Psoas muscle (tissue), 8 donors: ENCODE measurements at places on chromosomes 5 and 9. TPM values are rescaled to one million over a fixed set of nuclear protein-coding genes. Genes with fewer than 3 reads are reported as not detected.
A peak's percentile ranks its signal among the peaks of the same experiment; 100 is the strongest.

The HTR1A gene
- polyA plus RNA-seq, result not detected

The LCN9 gene
- not detected for polyA plus RNA-seq

The LCN6 gene
- polyA plus RNA-seq, result 10.7 TPM

The BARHL1 gene
- polyA plus RNA-seq, result not detected

The SLC9A3 gene
- 1.7 TPM for polyA plus RNA-seq

The C5orf58 gene
- polyA plus RNA-seq, result not detected

The TMEM38B gene
- 57.3 TPM for polyA plus RNA-seq

- no peak for DNase-seq
These were observed 33.6 kb downstream of the SEC61B start for GRCh38 chr9:99255651-99256050.

DNA sequence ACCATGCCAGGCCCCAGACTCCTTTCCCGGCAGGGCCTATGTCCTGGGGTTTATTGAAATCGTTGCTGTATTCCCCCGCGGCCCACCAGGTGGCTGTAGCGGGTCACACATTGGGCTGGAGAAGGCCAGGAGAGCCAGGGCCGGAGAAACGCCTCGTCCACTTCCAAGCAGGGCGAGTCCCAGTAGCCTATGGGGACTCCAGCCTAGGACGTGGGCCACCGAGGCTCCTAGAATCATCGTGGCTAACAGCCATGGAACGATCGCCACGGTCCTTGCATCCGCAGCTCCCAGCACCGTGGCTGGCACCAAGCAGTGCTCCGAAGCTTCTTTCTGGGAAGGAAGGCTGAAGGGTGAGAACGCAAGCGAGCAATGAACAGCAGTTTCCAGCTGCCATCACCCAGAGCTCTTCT, 87.7 kb downstream of the ENTREP1 start:
- DNase-seq, result peak; percentile 68

DNA sequence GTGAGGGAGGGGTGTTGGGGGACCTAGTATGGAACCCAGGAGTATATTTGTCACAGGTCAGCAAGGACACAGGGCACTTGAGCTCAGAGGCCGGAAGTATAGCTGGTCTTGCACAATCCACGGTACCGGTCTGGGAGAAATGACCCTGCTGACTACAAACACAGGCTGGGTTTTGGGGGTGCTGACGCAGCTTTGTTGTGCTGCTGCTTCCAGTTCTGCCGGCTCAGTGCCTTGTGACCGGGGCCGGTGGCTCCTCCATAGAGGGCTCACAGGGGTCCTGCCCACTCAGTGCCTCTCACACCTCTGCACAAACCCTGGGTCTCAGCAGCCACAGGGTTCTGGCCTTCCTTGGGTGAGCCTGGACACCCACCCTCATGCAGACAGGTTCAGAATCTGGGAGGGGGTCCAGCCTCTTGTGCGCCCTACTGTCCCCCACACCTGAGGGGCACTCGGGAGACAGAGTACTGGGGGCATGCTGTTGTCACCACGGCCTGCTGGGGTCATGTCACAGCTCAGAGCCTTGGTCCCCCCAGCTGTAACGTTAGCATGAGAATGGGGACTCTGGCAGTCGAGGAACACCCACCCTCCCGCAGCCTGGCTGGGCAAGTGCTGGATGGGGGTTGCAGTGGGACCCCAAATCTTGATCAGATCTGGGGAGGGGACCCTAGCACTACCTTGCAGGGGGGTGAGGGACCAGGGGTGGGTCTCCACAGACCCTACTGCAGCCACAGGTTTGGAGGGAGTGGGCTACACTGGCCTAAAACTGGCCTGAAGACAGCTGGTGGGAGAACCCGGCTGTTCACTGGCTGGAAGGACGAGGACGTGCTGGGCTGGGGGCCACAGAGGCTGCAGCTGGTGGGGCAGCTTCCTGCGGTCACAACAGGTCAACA, 17.7 kb downstream of the NINJ1 start:
- peak; percentile 88 for DNase-seq

- peak; percentile 71 for DNase-seq
These were observed 93.4 kb downstream of the SIL1 start for GRCh38 chr5:139104577-139105276.

- DNase-seq, result no peak
These were observed 302.6 kb downstream of the ARHGEF28 start for GRCh38 chr5:73928476-73929070.

DNA sequence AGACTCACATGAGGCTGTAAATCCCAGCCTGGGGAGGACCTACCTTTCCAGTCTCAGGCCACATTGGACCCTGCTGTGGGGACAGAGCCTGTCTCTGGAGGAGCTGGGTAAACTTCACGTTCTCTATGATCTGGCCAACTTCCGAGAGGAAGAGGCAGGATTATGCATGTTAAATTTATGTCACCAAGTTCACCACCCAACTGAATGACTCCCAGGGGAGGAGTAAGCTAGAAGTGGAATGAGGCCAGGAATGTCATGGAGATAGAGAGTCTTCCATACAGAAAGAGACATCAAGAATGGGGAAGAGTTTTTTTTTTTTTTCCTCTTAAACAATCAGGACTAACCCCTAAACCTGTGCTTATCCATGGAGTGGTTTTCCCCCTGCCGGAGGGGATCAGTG, 90.3 kb upstream of the PALM2AKAP2 start:
- DNase-seq, result no peak

GRCh38 chr5:170920196-170920595, 58.4 kb downstream of the RANBP17 start:
- no peak for DNase-seq

- DNase-seq, result no peak
These were observed 225.5 kb downstream of the NDUFS4 start for GRCh38 chr5:53785924-53786323.

DNA sequence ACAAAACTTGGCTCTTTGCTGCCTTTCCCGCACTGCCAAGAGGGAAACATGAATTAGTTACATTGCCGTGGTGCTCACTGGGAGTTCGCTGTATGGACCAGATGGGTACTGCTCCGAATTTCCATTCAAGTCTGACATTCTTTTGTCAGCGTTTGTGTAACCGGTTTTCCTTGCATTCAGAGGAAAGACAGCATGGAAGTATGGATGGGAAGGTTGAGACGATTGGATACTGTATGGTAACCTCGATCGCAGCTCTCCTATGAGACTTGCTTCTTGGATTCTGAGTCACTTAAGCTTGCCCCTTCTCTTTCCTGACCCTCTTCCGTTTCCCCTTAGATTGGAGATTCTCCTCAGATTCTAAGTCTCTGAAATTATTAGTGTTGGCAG, 625 bp upstream of the UBLCP1 start:
- DNase-seq, result no peak

- DNase-seq, result no peak
These were observed 13.6 kb upstream of the PHF19 start for GRCh38 chr9:120890320-120891244.

DNA sequence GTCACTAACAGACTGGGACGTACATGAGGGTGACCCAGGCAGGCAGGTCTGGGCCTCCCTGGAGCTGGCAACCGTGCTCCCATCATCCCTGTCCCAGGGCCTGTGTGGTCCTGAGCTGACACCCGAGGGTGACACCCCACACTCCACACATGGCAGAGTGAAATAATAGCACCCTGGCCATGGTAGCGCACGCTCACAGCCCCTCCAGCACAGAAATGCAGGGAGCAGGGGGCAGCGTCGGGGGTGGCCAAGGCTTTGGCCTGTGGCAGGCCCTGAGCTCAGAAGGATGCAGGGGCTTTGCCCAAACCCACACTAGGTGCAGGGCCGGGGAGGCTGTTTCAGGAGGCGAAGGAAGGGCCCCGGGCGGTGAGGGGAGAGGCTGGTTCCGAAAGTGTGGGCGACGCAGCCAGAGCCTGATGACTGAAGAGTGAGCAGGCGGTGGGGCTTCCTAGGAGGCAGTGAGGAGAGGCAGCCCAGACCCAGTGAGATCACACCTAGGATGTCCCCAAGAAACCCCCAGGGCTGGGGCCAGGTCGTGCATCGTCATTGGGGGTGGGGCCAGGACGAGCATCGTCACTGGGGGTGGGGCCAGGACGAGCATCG, 12.9 kb downstream of the OR2V2 start:
- peak; percentile 81 for DNase-seq

- DNase-seq, result no peak
These were observed 36.3 kb downstream of the MEGF9 start for GRCh38 chr9:120677965-120678364.

- no peak for DNase-seq
These were observed 18.8 kb downstream of the DDX46 start for GRCh38 chr5:134777366-134777765.

DNA sequence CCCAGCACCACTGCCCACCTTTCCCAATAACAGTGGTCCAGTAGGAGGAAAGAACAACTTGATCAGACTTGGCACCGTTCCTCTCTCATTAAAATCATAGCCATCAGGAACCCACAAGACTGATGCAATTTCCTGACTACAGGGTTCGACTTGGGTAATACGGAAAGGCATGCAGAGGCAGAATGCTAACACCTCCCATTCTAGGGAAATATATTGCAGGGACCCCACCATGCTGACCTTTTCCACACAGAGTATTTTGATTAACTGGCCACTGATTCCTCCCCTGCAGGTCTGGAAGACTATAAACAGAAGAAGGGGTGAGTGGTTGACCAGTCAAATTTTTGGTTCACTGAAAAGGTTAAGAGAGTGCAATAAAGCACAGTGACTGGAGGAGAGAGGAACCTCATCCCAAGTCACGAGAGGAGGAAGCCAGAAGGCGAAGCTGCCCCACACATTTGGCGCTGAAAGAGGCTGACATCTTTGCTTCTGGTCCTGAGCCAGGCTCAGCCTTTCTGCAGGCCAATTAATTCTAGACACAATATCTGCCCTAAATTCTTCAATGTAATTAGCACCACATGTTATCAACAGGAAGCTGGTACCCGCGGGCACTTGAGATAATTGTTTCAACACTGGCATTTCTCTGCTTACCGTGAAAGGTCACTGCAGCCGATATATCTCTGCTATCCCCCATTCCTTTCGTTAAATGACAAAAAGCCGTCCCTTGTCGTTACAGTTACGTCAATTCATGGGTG, 64.7 kb upstream of the SPOCK1 start:
- DNase-seq, result no peak

- no peak for DNase-seq
These were observed 202.1 kb downstream of the FBXL7 start for GRCh38 chr5:15702102-15702501.

DNA sequence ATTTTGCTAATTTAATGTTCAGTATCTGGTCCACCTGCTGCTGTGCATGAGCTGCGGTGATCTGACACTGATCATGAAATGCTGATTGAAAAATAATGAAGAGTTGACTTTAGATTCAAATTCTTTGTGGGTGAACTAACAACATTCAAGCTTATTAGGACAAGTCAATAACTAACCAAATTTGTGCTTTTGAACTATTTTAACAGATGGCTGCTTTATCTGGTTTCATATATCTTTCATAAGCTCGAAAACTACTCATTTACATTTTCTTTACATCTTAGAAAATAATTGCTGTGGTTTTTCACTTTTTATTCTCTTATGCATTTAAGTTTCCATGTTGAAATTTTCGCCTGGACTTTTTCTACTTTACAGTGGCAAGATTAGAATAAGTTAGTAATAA, 274.8 kb upstream of the CCNG1 start:
- no peak for DNase-seq

DNA sequence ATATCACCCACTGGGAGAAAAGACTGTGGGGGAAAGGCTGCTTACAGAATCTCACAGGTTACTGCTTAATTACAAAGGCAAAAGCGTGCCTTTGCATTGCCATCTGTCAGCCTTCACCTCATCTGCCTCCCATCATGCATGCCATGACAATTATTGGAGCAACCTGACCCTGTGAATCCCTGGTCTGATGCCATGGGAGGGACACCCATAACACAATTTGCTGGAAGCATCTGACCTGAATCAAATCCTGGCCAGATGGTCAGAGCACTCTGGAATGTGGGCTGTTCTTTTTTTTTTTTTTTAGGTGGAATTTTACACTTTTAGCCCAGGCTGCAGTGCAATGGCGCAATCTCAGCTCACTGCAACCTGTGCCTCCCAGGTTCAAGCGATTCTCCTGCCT, 11.6 kb upstream of the RETREG1 start:
- DNase-seq, result no peak

DNA sequence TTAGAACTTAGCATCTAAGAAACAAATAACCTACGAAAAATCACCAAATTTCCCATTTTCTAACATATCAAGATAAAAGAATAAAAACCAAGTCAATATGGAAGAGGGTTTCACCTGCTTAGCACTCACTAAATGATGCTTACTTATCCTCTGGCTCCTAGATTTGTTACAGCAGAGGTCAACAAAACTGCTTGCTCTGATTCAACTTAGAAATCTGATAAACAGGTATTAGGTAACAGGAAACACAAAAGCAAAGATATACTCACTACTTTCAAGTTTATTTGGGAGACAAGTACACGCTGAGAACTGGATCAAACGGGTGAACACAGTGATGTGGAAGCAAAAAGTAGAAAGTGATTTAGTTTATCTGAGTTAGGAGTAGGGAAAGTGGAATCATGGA, 235.7 kb upstream of the TARS1 start:
- no peak for DNase-seq

DNA sequence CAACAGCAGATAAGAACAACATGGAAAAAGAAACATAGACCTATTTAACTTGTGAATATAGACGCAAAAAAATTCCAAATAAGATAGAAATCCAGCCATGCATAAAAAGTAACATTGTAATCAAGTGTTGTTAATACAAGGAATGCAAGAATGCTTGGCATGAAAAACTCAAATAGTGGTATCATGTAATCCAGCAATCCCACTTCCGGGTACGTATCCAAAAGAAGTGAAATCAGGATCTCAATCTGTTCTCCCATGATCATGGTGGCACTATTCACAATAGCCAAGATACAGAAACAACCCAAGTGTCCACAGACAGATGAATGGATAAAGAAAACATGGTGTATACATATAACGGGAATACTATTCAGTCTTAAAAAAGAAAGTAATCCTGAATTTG, 437.4 kb downstream of the ARHGEF28 start:
- DNase-seq, result no peak

- no peak for DNase-seq
These were observed 161.4 kb upstream of the DMRT1 start for GRCh38 chr9:680106-680505.

GRCh38 chr5:43571237-43571636, 14.4 kb upstream of the PAIP1 start:
- no peak for DNase-seq

DNA sequence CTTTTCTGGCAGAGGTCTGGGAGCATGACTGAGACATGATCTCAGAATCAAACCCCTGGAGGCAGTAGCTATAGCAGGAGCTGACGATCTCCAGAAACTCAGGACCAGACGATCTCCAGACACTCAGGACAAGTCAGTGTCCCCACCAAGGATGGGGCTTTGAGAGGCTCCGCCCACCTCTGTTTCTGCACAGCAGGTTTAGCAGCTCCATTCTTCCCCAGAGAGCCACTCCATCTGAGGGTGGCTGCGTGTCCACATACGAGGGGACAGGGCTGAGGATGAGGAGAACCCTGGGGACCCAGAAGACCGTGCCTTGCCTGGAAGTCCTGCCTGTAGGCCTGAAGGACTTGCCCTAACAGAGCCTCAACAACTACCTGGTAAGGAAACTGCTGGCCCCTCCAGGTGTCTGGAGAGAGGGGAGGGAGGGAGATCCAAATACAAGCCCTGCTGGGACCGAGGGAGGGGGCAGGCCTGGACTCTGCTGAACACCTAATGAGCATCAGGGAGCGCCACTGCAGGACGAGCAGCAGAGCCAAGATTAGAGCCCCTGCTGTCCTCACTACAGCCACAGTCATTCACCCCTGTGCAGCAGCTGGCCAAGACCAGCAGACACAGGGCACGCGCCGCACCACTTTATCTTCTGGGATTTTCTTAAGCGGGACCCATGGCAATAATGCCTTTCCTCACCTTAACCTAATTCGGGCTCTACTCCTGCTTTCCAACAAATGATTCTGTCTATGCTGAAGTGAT, at the start of gene GABRP:
TSS of gene GABRP (plus strand) at position 228 of the 750 bp plus-strand sequence. CDS start 4,891 bp downstream, outside the sequence.
- DNase-seq, result no peak

GRCh38 chr9:100989731-100990130, 38.8 kb upstream of the PLPPR1 start:
- no peak for DNase-seq

- DNase-seq, result no peak
These were observed 155.9 kb downstream of the TTLL11 start for GRCh38 chr9:121937240-121937639.
